ENCODE measurements at places on chromosomes 2 and 18. TPM values are rescaled to one million over a fixed set of nuclear protein-coding genes. Genes with fewer than 3 reads are reported as not detected.

GNLY gene
- total RNA-seq: 2.6 TPM

LIPG gene
- total RNA-seq: 25.4 TPM

BMPR2 gene
- total RNA-seq: 61.3 TPM

AGFG1 gene
- 126 TPM for total RNA-seq

CDKL4 gene
- 2.3 TPM for total RNA-seq

FHOD3 gene
- 37.3 TPM for total RNA-seq

CABYR gene
- total RNA-seq: 169 TPM

EGR4 gene
- total RNA-seq: 12.5 TPM

RPRD1A gene
- total RNA-seq: 104 TPM

FAM98A gene
- 133 TPM for total RNA-seq

RASGRP3 gene
- 8.2 TPM for total RNA-seq

PLEK gene
- total RNA-seq: 2.4 TPM

DSEL gene
- total RNA-seq: 5.7 TPM

GPR55 gene
- 14.7 TPM for total RNA-seq

TWIST2 gene
- 10.3 TPM for total RNA-seq

KYNU gene
- 6.8 TPM for total RNA-seq

LRATD1 gene
- 94.5 TPM for total RNA-seq

IL36A gene
- total RNA-seq: not detected

All from testis (tissue), 5 donors.